ENCODE measurements at places on chromosomes 6 and 20.
A peak's percentile ranks its signal among the peaks of the same experiment; 100 is the strongest.

DNA sequence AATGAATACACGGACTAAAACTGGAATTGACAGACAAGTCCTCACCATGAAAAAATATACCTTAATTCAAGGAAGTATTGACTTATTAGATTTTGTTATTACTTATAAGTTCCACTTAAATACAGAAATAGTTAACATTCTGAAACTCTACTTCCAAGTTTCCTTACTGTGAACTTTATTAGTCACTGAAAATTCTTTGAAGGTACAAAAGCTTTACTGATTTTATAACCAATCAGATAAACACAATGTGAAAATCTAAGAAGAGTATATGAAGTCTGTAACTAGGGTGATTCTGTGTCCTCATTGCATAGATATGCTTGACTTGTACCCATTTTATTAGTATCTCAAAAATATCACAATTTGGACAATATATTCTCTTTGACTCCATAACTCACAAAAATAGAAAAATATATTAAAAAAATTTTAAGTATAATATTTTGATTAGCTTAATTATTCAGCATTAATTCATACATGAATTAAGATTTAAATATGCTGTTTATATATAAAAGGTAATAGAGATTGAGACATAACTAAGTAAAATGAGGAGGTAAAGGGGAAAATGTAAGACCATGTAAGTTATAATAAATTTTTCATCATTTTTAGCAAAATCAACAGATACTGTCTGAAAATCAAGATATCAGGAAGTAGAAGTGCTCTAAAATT, 6.6 kb downstream of the NAPB start:
- no peak for DNase-seq

- no peak for DNase-seq
These were observed 100.4 kb downstream of the PXDC1 start for GRCh38 chr6:3650959-3651697.

GRCh38 chr6:105443941-105444340, 41.1 kb upstream of the PREP start:
- no peak for DNase-seq

DNA sequence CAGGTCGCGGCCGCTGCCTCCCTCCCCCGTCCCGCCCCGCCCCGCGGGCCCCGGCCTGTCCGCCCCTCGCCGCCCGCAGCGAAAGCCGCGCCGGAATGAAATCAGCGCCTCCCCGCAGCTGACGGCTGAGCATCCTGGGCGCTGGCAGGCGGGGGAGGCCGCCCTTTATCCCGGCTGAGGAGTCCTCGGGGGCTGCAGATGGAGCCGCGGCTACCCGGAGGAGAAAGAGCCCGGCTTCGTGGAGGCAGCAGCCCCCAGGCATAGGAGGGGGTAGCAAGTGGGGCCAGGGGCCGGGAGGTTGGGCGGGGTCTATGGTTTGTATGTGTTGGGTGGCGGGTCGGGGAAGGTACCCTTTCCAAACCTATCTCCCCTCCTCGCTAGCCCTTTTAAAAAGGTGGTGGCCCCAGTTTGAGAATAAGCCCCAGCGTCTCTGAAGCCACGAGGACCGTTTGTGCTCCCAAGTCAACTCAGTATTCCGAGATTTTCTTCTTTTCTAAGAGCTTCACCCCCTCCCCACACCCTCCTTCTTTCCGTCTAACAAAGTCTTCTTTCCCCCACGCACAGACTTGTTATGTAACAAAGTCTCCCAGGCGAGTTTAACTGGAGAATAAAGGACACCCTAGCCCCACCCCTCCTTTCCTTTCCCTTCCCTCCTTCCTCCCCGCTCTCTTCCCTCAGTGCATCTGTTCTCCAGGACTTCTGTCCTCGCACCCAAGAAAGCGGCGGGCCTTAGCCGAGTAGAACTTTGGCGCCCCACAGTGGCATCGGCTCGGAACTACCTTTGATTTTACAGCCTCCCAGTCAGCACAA, 11.0 kb downstream of the POU3F2 start:
- peak; percentile 41 for DNase-seq

GRCh38 chr20:22762576-22763256, 178.3 kb upstream of the FOXA2 start:
- peak; percentile 28 for DNase-seq

DNA sequence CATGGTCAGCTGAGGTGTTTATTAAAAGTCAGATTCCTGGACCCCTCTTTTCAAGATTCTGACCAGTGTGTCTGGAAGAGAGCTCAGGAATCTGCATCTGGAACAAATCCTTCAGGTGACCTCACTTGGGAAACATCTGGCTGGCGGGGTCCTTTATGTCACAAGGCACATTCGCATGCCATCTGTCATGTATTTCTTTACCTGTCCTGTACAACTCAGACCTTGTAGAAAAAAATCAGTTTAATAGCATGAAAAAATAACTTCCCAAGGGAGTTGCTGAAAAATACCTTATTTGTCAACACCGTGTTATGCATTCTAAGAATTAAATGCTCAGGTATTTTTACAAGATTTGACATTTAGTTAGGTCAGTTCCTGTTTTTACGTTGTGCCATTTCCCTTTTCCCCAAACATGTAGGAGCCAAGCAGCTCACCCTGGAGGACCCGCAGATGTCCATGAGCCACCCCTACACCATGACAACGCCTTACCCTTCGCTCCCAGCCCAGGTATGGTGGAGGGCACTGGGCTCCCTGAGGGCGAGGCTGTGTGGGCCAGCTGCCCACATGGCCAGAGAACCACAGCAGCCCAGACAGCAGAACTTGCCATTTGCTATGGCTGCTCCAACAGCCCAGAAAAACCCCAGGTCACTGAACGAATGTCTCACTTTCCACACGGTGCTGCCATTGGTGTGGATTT, 4.0 kb downstream of the IRF4 start:
- no peak for DNase-seq

GRCh38 chr20:50392138-50392866, 117.9 kb upstream of the PTPN1 start:
- DNase-seq: no peak

GRCh38 chr20:2387580-2387979, 6.9 kb downstream of the TGM6 start:
- no peak for DNase-seq

- DNase-seq: no peak
These were observed 259.3 kb downstream of the BMP7 start for GRCh38 chr20:57007171-57007540.

DNA sequence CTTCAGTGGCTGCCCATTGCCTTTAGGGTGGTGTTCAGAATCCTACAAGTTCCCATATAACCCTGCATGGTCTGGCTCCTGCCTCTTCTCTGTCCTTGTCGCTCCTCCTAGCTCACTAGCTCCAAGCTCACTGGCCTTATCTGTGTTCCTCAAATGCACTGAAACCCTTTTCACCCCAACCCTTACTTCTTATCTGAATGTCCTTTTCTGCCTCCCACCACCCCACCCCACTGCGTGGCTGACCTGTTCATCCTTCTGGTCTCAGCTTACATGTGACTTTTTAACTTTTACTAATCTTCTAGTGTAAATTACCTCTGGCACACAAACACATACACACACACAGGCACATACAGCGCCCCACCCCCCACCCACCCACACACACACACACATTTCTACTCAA, 41.0 kb upstream of the GLP1R start:
- DNase-seq: no peak

- DNase-seq: no peak
These were observed 111.4 kb downstream of the FYN start for GRCh38 chr6:111761783-111762312.

DNA sequence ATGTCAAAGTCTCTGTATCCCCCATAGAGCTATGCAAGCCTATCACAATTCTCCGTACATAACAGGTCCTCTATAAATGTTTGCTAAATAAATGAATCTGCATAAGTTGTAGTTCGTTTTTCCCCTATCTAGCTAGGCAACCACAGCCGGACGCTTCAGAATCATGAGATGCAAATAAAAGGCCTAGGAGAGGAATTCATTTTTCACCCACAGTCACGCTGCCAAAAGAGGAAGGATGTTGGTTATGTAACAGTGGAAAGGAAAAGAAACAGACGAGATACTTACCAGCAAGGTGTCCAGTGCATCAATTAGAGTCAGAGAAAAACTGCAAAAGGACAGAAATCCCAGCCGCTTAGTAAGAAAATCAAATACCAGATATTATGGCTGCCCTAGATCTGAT, 2.4 kb downstream of the EDEM2 start:
- DNase-seq: no peak

DNA sequence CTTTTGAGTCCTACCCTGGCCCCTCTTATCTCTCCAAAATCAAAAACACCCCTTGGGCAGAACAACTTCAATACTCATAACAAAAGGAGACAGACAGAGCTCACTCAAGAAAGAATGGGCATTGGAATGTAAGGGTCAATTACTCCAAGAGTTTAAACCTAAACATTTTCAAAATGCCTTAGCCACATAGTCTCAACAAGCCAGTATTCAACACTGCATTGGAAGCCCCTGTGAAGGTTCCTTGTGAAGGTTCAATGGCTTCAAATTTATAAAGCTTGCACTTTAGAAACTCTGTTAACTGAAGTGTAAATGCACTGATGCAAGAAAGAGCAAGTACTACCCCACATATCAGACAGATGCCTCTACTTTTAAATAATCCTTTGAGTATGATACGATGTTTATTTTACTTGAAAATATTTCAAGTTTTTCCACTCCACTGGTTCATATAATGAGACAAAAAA, 139.1 kb upstream of the LAMP5 start:
- DNase-seq: no peak

GRCh38 chr6:128659276-128659675, 138.9 kb upstream of the PTPRK start:
- no peak for DNase-seq

DNA sequence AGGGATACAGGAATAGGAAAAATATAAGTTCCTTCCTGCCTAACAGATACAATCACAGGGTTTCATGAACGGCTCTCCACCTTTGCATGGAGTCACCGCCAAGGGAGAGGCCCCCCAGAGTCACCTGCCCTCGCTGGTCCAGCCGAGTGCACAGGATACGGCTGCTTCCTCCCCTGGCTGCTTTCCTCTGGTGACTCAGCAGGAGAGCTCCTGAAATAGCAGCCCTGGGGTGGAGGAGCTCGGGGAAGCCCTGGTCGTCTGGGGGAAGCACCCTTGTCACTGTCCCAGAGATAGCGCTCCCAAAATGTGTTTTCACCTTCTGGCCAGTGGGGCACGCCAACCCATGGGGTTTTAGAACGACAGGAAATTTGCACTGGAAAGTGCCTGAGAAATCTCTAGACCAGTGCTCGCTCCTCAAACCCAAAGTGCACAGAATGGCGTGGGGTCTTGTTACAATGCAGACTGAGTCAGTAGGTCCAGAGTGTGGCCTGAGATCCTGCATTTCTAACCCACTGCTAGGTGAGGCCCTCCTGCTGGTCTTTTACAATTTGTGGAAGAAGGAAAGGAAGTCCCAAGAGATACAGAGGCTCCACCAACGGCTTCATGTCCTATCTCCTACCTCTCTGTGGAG, 35.9 kb upstream of the FAM50B start:
- DNase-seq: peak; percentile 55

Data from RCC 7860 (cell line).